ENCODE measurements at places on chromosomes 11 and 22.

DNA sequence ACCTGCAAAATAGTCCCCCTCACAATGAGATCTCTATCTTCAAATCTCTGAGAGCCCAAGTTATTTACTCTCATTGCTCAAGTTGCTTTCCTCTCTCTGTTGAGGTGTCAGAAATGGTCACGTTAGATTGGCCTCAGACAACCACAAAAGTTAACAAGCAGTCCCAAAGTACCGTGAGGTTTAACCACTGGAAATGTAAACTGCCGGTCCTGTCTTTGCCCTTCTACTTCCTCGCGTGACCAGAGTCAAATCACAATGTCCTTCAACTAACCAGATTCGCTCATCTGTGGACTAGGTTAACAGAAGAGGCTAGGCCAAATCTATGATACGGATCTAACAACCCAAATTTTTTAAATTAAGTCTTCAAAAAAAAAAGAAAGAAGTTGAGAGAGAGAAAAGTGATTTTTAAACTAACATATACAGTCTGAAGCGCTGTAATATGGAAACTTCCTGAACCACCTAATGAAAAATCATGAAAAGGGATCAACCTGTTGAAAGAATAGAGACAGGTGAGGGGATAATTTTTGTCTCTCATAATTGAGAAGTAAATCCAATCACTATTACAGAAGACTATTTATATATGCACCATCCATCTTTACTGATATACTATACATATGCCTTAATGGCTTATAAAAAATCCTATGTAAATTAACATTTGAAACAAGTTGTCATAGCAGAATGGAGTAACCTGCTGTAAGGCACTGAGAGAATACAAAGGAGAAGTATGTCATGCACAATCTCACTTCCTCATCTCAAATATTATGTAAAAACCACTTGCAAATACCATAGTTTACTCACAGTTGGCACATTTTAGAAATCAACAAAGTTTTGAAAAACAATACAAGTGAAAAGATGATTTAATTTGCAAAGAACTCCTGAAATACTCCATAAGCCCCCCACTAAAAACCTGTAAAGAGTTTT, 3.3 kb upstream of the JAML start:
- DNase-seq = no peak

DNA sequence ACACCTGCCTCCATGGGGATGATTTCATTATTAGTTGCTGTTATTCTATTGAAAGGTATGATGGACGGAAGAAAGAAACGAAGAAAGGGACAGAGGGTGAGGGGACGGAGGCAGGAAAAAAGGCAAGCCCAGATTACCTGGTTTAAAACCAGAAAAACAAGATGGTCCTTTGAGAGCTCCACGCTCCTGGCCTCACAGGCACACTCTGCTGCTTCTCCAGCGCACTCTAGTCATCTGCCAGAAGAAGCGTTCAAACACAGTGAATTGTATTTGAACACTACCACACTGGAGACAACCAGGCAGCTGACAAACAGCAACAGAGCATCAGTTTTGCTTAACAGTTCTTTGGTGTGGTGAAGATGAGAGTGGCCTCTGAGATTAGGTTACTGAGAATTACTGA, 216.9 kb downstream of the CADM1 start:
- no peak for DNase-seq

DNA sequence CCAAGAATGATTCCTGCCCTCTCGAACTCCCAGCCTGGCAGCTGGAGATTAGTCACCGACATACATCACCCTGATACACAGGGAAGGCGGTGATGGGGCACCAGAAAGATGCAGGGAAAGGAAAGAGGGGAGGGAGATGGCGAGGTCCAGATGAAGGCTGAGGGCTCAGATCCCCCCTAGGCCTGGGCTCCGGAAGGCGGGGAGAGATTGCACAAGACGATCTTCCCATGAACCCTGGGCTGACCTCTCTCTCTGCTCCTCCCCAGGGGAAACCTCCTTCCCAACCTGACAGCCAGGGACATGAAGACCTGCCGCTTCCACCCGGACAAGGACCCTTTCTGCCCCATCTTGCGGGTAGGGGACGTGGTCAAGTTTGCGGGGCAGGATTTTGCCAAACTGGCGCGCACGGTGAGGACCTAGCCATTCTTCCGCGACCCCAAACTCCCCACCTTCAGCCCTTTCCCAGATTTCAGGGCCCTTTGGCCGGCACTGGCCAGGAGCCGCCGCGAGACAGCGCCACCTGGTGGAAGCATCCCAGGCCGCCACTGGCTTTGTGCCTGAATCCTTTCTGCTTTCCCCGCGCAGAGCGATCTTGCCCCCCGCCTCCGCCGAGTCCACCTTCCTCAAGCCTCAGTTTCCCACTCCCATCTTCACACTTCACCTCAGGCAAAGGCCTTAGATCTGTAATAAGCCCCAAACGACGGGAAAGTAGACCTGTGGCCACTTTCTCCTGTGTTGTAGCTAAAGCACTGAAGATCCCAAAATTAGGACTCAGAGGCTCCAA, 11.5 kb downstream of the P2RX3 start:
- peak; percentile 31 for DNase-seq

- no peak for DNase-seq
These were observed 46.7 kb upstream of the SLC1A2 start for GRCh38 chr11:35466058-35466457.

GRCh38 chr11:69637198-69637940, 3.6 kb upstream of the CCND1 start:
- no peak for DNase-seq

GRCh38 chr11:46450846-46451477, 59.4 kb upstream of the CHRM4 start:
- no peak for DNase-seq

DNA sequence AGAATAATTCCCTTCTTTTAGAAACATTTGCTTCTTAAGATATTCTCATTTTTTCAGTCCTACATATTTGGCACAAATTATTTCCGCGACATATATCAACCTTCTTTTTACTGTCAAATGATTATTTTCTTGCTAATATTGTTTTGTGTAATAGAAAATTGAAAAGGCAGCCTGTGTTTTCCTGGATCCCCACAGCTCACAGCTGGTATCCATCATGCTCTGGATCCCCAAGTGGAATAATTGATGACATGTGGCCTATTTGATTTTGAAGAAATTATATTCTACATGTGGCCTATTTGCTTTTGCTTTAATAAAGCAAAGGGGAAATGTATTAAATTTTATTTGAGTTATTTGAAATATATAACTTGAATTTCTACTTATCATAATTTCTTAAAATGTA, 199.4 kb upstream of the LUZP2 start:
- DNase-seq = no peak

- DNase-seq = peak; percentile 12
These were observed 10.1 kb downstream of the CHST1 start for GRCh38 chr11:45655347-45655756.

DNA sequence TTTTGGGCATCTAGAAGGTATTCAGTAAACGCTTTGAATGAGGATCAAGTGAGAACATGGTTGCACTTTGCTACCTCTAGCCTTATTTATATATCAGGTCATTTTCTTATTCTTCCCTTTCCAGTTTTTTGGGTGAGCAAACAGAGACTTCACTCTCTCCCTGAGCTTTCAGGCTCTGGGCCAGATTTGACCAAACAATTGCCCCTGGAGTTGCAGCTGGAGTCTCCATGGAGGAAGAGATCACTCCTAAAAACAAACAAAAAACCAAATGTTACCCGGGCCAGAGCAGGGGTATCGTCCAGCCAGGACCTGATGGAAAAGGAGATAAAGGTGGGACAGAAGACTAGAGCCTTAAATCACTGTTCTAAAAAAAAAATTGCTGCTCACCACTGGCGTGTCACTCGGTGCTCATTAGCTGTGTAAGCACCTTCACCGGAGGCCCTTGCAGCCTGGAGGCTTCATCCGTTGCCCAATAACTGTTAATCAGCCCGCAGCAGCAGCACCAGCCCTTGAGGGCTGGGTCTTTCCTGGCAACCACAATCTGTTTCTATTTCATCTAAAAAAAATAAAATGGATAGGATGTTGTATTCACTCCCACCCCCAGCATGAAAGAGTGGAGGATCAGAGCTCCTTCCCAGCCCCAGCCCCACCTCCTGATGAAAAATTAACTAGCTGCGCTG, 125.0 kb downstream of the PKNOX2 start:
- DNase-seq = no peak

DNA sequence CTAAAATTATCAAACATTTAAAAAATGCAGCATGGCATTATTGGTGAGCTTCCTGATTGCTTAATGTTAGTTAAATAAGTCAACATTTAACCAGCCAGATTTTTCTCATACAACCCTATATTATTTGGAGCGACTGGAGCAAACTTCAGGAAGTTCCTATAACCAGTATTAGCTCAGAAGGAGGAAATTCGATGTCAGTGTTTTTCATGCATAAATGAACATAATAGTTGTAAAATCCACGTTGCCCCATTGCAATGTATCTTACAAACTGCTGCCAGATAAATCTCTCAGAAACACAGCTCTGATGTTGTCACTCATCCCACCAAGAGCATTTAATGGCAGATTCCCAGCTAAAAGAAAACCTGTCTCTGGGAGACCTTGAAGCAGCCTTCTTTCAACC, 278.5 kb downstream of the CASP12 start:
- DNase-seq = no peak

DNA sequence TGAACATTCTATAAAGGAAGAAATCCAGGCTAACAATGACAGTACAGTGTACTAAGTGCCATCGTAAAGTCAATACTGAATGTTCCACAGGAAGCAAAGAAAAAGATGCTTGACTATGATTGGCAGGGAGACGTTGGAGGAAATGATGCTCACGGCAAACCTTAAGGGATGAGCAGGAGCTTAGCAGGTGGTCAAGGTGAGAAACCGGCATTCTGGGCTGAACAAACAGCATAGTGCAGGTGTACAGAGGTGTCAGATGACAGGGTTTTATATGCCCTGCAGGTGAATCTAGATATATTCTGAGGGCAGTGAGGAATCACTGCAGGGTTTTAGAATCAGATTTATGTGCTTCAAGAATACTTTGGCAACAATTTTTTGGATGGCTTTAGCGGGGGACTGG, 85.3 kb upstream of the HEPHL1 start:
- no peak for DNase-seq

DNA sequence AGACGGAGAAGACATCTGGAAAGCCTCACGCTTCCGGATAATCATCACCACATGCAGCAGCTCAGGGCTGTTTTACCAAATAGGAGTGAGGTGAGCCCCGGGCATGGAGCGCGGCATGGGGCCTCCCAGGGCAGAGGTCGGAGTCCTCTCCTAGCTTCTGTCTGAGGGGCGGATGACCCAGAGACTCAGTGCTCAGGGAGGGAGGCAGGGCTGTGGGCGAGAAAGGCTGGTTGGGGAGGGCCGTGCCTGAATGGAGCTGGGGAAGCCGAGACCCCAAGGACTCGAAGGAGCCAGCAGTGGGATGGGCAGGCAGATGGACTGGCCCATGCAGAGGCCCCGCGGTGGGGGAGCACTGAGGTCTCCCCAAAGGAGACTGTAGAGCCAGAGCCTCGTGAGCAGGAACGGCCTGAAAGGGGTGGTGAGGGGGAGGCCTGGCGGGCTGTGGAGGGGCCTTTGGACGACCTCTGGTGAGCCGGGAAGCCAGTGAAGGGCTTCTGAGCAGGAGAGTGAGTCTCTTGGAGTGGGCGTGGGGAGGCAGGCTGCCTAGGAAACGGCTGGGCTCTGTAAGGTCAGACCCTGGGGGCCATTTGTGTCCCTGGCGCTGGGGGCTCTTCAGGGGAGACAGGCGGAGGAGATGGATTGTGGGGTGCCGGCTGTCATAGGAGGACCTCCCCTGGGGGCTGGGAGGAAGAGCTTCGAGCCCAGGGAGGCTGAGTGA, 24.7 kb upstream of the PANX2 start:
- DNase-seq = no peak

GRCh38 chr11:133598906-133599305, 66.6 kb upstream of the OPCML start:
- DNase-seq = no peak

DNA sequence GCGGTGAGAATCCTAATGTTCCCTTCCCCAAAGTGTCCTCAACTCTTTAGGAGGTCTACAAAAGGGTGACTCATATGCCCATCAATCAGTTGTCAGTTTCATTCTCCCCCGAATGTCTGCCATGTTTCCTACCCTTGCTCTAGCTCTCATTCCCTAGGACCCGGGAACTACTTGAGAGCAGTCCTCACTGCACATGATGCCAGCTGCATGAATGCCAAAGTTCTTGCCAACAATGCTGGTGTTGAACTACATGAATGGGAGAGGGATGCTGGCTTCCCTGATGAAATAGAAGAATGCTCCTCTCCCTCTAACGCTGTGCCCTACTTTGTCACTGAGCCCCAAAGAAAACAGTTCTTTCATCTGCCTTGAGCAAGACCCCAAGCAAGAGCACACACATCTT, 12.5 kb upstream of the FSHB start:
- no peak for DNase-seq

GRCh38 chr11:77152846-77153245, 24.8 kb downstream of the MYO7A start:
- no peak for DNase-seq

DNA sequence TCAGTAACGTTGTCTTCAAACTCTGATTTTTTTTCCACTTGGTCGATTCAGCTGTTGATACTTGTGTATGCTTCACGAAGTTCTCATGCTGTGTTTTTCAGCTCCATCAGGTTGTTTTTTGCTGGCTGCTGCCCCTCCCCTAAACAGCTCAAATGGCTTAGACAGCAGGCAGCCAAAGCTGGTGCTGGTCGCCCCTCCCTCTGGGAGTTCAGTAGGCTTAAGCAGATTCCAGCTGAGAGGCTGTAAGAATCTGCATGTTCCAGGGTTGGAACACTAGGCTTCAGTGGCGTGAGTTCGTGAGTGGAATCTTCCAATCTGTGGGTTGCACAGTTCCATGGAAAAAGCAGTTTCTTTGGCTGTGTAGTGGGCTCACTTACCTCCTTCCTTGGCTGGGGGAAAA, 10.3 kb upstream of the FIBIN start:
- no peak for DNase-seq

DNA sequence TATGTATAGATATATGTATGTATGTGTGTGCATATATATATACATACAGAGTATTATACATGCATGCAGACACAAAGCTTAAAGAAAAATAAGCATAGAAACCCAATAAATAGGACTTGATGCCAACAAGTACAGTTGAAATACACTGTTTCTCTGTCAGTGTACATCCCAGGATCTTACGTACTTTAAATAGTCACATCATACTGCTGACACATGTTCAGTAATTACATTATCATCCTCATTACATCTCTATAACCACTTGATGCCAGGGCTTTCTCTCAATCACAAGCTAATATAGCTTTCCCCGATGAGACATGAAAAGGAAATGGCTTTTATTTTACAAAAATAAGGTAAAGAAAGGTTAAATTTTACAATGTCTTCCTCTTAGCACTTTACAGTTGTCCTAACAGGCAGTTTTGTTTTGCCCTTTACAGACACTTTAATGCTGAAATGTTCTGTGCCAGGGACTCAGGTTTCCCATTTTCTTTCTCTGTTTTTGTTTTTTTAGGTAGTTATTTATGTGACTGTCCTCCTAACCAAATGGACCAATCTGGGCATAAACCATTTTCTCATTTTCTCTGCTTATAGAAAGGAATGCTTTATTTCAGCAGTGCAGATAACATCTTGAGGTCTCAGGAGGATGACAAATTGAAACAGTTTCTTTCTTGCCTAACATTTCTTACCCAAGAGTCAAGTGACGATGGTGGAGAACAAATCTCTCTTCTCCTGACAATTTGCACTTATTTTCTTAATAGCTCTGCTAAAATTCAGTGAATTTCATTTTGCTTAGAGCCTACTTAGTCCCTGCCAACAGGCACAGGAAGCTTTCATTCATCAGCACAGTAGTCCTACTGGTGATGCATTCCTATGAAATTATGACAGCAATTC, 350.2 kb downstream of the TTC28 start:
- DNase-seq = no peak

GRCh38 chr11:131661132-131661531, 290.7 kb downstream of the NTM start:
- no peak for DNase-seq
